Activated CD4-positive, alpha-beta T cell treated with anti-CD3 and anti-CD28 coated beads for 36 hours (primary cell): ENCODE measurements at places on chromosomes 1 and 21. TPM values are rescaled to one million over a fixed set of nuclear protein-coding genes. Genes with fewer than 3 reads are reported as not detected.

C1QA gene
- not detected for total RNA-seq

- H3K27ac ChIP-seq = no peak overlapping the region
- no peak for DNase-seq
- peaks cover 3% of the 10 kb centered on the region for H3K4me1 ChIP-seq
- no peak overlapping the region for H3K4me3 ChIP-seq
These were observed 4.7 kb downstream of the ITLN2 start for GRCh38 chr1:160949881-160950280.

EFNA1 gene
- 0.82 TPM for total RNA-seq

GRCh38 chr1:101364370-101365120 is 127.7 kb downstream of the S1PR1 start:
- H3K4me3 ChIP-seq = no peak overlapping the region
- DNase-seq = no peak
- no peaks in the 10 kb centered on the region for H3K36me3 ChIP-seq

GRCh38 chr1:111199329-111199728 is 1.1 kb downstream of the DENND2D start:
- peaks cover 63% of the 10 kb centered on the region for H3K4me1 ChIP-seq
- H3K27ac ChIP-seq = peak overlapping the region; percentile 98
- no peak for DNase-seq
- H3K36me3 ChIP-seq = peaks cover 63% of the 10 kb centered on the region

GRCh38 chr1:110235834-110236682 is 25.9 kb downstream of the KCNC4 start:
- H3K4me3 ChIP-seq = peak overlapping the region; percentile 42
- peaks cover 57% of the 10 kb centered on the region for H3K4me1 ChIP-seq
- H3K27ac ChIP-seq = peak overlapping the region; percentile 95
- H3K36me3 ChIP-seq = peaks cover 23% of the 10 kb centered on the region

CFHR2 gene
- not detected for total RNA-seq

- H3K4me3 ChIP-seq = no peak overlapping the region
- H3K27me3 ChIP-seq = peaks cover 6% of the 10 kb centered on the region
- peaks cover 2% of the 10 kb centered on the region for H3K4me1 ChIP-seq
- H3K36me3 ChIP-seq = no peaks in the 10 kb centered on the region
These were observed 343.4 kb downstream of the MATN1 start for GRCh38 chr1:30379684-30380624.

DNA sequence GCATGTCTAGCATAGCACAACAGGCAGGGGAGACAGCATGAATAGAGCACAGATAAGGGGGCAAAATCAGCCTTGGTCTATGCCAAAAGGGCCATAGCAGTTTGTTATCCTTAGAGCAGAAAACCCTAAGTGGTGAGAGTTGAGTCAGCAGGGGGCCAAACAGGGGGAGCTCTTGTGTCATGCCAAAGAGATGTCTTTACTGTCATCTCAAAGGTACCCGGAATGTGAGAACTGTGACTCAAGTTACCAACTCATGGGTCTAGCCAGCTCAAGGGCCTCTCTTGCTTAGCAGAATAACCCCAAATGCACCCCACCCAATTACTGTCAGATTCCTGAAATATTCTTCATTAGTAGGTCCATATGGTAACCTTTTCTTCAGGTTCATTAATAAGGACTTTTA is 45.9 kb upstream of the NRDC start:
- H3K27ac ChIP-seq = no peak overlapping the region
- peaks cover 2% of the 10 kb centered on the region for H3K4me1 ChIP-seq
- DNase-seq = peak; percentile 72

GRCh38 chr1:97886199-97886598 is 34.6 kb downstream of the DPYD start:
- H3K36me3 ChIP-seq = peaks cover 10% of the 10 kb centered on the region
- no peak overlapping the region for H3K4me3 ChIP-seq
- peaks cover 14% of the 10 kb centered on the region for H3K4me1 ChIP-seq
- no peak overlapping the region for H3K27ac ChIP-seq
- DNase-seq = no peak

SLC1A7 gene
- total RNA-seq = not detected

GRCh38 chr1:32198237-32199042 is 2.0 kb upstream of the CCDC28B start:
- peaks cover 33% of the 10 kb centered on the region for H3K36me3 ChIP-seq
- H3K4me3 ChIP-seq = no peak overlapping the region
- H3K27me3 ChIP-seq = no peaks in the 10 kb centered on the region

- no peak for DNase-seq
- peaks cover 2% of the 10 kb centered on the region for H3K4me1 ChIP-seq
- H3K27ac ChIP-seq = no peak overlapping the region
- H3K36me3 ChIP-seq = peaks cover 4% of the 10 kb centered on the region
These were observed 180.8 kb downstream of the RPS6KC1 start for GRCh38 chr1:213231795-213232231.

- H3K4me3 ChIP-seq = no peak overlapping the region
- no peak overlapping the region for H3K27ac ChIP-seq
- peaks cover 10% of the 10 kb centered on the region for H3K27me3 ChIP-seq
These were observed 17.0 kb downstream of the C1orf115 start for GRCh38 chr1:220707160-220707559.

GRCh38 chr1:19734056-19734455 is 65.7 kb downstream of the TMCO4 start:
- no peak overlapping the region for H3K4me3 ChIP-seq
- H3K27ac ChIP-seq = no peak overlapping the region
- H3K4me1 ChIP-seq = no peaks in the 10 kb centered on the region
- H3K36me3 ChIP-seq = peaks cover 33% of the 10 kb centered on the region
- DNase-seq = no peak

TNFRSF4 gene
- 418 TPM for total RNA-seq

- H3K36me3 ChIP-seq = peaks cover 27% of the 10 kb centered on the region
- no peak for DNase-seq
These were observed 49.6 kb downstream of the INTS7 start for GRCh38 chr1:211985556-211986264.

GRCh38 chr1:169201084-169201619 is 94.7 kb downstream of the ATP1B1 start:
- H3K4me3 ChIP-seq = no peak overlapping the region
- no peak overlapping the region for H3K27ac ChIP-seq
- DNase-seq = no peak
- H3K27me3 ChIP-seq = no peaks in the 10 kb centered on the region
- H3K4me1 ChIP-seq = no peaks in the 10 kb centered on the region
- no peaks in the 10 kb centered on the region for H3K36me3 ChIP-seq

ACTL8 gene
- not detected for total RNA-seq

DNA sequence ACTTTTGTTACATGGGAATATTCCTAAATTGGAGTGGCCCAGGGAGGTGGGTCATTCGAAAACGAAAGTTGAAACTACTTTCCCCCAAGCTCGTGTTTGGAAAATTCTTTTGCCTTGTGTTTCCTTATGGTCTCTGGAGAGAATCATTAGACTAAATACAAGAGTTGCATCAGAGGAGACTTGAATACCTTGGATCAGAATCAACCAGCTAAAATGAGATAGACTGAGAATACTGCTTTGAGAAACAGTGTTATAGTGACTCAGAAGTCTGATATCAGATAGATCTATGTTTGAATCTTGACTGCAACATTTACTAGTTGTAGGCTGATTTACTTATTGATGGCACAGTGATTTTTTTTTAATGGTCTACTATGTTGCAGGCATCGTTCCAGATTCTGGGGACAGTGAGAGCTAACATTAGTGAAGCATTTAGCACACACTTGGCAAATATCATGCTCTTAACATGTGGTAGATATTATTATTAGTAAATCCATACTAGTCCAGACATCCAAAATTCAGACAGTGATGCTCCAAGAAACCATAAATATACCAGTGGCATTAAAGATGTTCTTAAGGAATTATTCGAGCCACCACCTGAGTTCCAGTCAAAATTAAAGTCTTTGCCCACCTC is 12.9 kb upstream of the ACTN2 start:
- H3K27me3 ChIP-seq = peaks cover 39% of the 10 kb centered on the region
- DNase-seq = no peak
- no peak overlapping the region for H3K27ac ChIP-seq
- H3K36me3 ChIP-seq = no peaks in the 10 kb centered on the region
- H3K4me3 ChIP-seq = no peak overlapping the region

RBM11 gene
- total RNA-seq = 5.1 TPM

- peaks cover 2% of the 10 kb centered on the region for H3K27me3 ChIP-seq
- H3K4me1 ChIP-seq = no peaks in the 10 kb centered on the region
- DNase-seq = no peak
- H3K4me3 ChIP-seq = no peak overlapping the region
- no peaks in the 10 kb centered on the region for H3K36me3 ChIP-seq
- no peak overlapping the region for H3K27ac ChIP-seq
These were observed 206.2 kb upstream of the RRP15 start for GRCh38 chr1:218078916-218079315.

- no peak for DNase-seq
- H3K4me1 ChIP-seq = no peaks in the 10 kb centered on the region
- H3K4me3 ChIP-seq = no peak overlapping the region
- H3K27ac ChIP-seq = no peak overlapping the region
- H3K27me3 ChIP-seq = no peaks in the 10 kb centered on the region
These were observed 323.3 kb downstream of the KCTD3 start for GRCh38 chr1:215890438-215890837.

SPRR4 gene
- total RNA-seq = not detected

AKNAD1 gene
- total RNA-seq = not detected

C2CD4D gene
- 2.4 TPM for total RNA-seq

- no peaks in the 10 kb centered on the region for H3K4me1 ChIP-seq
- no peak overlapping the region for H3K4me3 ChIP-seq
- H3K27ac ChIP-seq = no peak overlapping the region
- no peaks in the 10 kb centered on the region for H3K36me3 ChIP-seq
- no peak for DNase-seq
These were observed 91.7 kb upstream of the DSCAM start for GRCh38 chr21:40938611-40939010.

DNA sequence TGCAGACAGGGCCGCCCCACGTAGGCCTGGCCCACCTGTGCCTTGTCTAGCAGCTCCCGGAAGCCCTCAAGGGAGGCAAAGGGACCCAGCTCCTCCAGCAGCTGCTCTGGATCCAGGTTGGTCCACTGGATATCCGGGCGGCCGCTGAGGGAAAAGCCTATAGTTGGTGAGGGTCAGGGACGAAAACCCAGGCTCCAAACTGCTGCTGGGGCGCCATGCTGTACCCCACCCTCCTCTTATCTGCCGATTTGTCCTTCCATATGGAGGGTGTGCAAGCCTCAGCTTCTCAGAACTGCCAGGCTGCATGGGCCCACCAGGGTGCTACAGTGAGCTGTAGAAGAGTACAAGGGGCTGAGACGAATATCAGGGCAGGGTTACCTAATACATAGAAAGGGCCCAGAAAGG is 12.2 kb downstream of the PTCH2 start:
- no peaks in the 10 kb centered on the region for H3K36me3 ChIP-seq
- no peak overlapping the region for H3K4me3 ChIP-seq
- peaks cover 3% of the 10 kb centered on the region for H3K4me1 ChIP-seq
- no peak overlapping the region for H3K27ac ChIP-seq
- no peak for DNase-seq

DNA sequence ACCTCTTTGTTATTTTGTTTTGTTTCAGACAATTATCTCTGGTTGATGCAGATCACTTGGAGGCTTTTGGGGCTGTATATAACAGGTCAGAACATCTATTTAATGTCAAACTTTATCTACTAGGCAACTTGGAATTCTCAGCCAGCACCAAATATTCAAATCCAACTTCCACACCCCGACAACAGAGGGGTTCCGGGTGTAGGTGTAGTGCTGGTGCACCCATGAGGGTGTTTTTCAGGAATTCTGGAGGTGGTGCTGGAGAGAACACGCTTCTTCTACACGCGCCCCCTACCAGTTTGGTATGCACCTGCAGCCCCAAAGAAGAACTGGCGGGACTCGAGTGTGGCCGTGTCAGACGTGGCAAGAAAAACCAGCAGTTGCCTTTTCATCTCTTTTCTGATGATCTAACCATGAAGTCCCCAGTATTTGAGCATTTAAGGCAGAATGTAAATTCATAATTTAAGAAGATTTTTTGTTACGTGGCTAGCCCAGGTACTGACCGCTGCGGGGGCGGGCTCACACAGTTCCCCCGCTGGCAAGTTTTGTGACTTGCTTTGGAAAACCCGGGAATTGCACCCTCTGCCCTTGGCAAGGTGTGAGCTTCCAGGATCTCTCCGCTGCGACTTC is 462 bp upstream of the TLCD4 start:
- peak; percentile 74 for DNase-seq
- peaks cover 8% of the 10 kb centered on the region for H3K4me1 ChIP-seq
- H3K27me3 ChIP-seq = peaks cover 44% of the 10 kb centered on the region

- H3K36me3 ChIP-seq = peaks cover 45% of the 10 kb centered on the region
- no peaks in the 10 kb centered on the region for H3K27me3 ChIP-seq
- peaks cover 50% of the 10 kb centered on the region for H3K4me1 ChIP-seq
- DNase-seq = no peak
These were observed 30.7 kb downstream of the CD58 start for GRCh38 chr1:116540088-116540487.

PTPN7 gene
- 221 TPM for total RNA-seq

GJB3 gene
- not detected for total RNA-seq

- no peak for DNase-seq
- H3K4me1 ChIP-seq = no peaks in the 10 kb centered on the region
- H3K4me3 ChIP-seq = no peak overlapping the region
- no peaks in the 10 kb centered on the region for H3K36me3 ChIP-seq
- no peaks in the 10 kb centered on the region for H3K27me3 ChIP-seq
These were observed 675.5 kb upstream of the CXADR start for GRCh38 chr21:16837321-16837720.

GRCh38 chr21:38239672-38240071 is 17.1 kb upstream of the KCNJ15 start:
- H3K27ac ChIP-seq = no peak overlapping the region
- no peak for DNase-seq
- no peak overlapping the region for H3K4me3 ChIP-seq
- peaks cover 2% of the 10 kb centered on the region for H3K27me3 ChIP-seq
- H3K4me1 ChIP-seq = peaks cover 17% of the 10 kb centered on the region

CFAP74 gene
- not detected for total RNA-seq

- H3K36me3 ChIP-seq = no peaks in the 10 kb centered on the region
- H3K27ac ChIP-seq = no peak overlapping the region
- H3K4me3 ChIP-seq = no peak overlapping the region
- H3K27me3 ChIP-seq = no peaks in the 10 kb centered on the region
- H3K4me1 ChIP-seq = no peaks in the 10 kb centered on the region
These were observed 381.1 kb upstream of the PKN2 start for GRCh38 chr1:88302843-88303486.

- peak overlapping the region; percentile 7 for H3K4me3 ChIP-seq
- H3K27me3 ChIP-seq = no peaks in the 10 kb centered on the region
- H3K27ac ChIP-seq = peak overlapping the region; percentile 94
- H3K36me3 ChIP-seq = peaks cover 81% of the 10 kb centered on the region
- H3K4me1 ChIP-seq = peaks cover 92% of the 10 kb centered on the region
These were observed 31.0 kb downstream of the IL12RB2 start for GRCh38 chr1:67338642-67339041.

- H3K27ac ChIP-seq = no peak within 1 kb of the TSS
- H3K4me1 ChIP-seq = peaks cover 4% of the 10 kb centered on the region
- DNase-seq = peak; percentile 13
- no peaks in the 10 kb centered on the region for H3K36me3 ChIP-seq
- H3K4me3 ChIP-seq = no peak within 1 kb of the TSS
- peaks cover 33% of the 10 kb centered on the region for H3K27me3 ChIP-seq
These were observed at the start of gene ARHGEF10L for GRCh38 chr1:17539477-17540254. ARHGEF10L (plus strand) TSS chr1:17539698; CDS start chr1:17580596, 40,898 bp downstream.

DNA sequence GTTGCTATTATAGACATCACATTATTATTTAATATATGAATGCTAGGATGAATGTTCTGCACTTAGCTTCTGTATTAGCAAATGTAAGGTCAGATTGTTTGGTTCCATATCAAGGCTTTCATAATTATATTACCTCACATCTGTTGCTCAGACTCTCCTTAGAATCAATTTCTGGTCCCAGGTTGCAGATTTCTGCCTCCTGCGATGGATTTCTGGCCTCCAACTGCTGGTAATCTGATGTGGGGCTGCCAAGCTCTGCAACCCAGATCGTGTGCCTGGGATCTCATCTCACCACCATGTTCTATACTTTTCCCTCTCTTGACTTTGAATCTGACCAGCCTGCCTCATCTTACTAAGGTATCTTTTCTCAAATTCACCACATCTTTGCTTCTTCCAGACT is 25.2 kb downstream of the PLPPR5 start:
- H3K27me3 ChIP-seq = peaks cover 3% of the 10 kb centered on the region
- no peak overlapping the region for H3K27ac ChIP-seq
- H3K36me3 ChIP-seq = no peaks in the 10 kb centered on the region
- DNase-seq = no peak
- peaks cover 12% of the 10 kb centered on the region for H3K4me1 ChIP-seq
- no peak overlapping the region for H3K4me3 ChIP-seq
